NCI-H187 (cell line): ENCODE measurements at places on chromosomes 5 and 9.

- no peak for DNase-seq
Observed at GRCh38 chr9:93417538-93417937, 33.9 kb upstream of the FAM120A start.

- no peak for DNase-seq
Observed at GRCh38 chr9:38296807-38297206, 95.7 kb upstream of the ALDH1B1 start.

DNA sequence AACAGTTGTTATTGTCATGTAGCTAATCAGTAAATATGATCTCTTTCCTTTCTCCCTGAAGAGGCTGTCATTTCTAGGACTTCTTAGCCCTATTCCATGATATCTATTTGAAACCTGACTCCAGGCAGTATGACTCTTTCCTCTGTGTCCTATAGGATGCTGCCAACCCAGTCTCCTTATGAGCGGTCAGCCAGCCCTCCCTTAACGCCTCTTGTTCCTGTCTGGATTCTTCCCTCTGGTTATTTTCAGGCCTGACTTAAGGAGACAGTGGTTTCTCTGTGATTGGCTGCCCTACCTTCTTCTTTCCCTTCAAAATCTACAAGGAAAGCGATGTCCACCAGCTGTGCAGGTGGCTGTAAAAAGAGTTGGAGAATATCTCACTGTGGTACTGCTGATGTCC, 19.4 kb upstream of the C5orf63 start:
- no peak for DNase-seq

- DNase-seq: no peak
Observed at GRCh38 chr5:143057580-143057999, 287.4 kb downstream of the ARHGAP26 start.

- no peak for DNase-seq
Observed at GRCh38 chr5:18772475-18772874, 1138.2 kb downstream of the TAF11L14 start.

DNA sequence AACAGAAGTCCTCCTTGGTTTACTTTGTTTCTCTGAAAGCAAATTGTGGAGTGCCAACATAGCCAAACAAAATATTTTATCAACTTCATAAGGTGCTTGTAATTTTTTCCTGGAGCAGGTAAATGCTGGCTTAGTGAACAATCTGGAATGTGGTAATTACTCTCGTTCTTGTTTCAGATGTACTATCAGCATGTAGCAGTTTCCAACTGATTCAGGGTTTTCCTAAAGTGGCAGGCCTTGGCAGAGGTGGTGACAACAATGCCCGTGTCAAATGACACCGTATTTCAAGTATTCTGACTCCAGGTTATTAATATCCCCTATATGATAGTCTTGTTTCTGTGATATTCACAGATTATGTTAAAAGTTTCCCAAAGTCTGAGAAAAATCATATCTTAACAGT, 1.2 kb downstream of the C9orf72 start:
- DNase-seq: no peak
